ENCODE measurements at places on chromosomes 4 and X.

DNA sequence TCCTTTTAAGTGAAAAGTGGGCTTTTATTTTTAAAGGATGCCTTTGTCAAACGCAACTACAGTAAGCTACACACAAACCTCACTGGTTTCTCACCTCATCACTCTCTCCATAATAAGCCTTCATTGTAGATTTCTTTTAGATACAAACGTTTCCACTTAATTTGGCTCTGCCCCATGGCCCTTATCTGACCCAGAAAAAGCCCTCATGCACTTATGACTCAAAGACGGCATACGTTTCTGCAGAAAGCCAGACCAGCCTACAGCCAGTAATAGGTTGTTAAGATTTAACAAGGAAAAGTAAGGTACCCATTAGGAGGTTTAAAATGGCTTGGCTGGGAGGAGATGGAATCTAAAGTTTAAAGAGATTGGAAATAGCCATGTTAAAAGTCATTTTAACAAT, 914.6 kb upstream of the INTU start:
- no peak for DNase-seq

DNA sequence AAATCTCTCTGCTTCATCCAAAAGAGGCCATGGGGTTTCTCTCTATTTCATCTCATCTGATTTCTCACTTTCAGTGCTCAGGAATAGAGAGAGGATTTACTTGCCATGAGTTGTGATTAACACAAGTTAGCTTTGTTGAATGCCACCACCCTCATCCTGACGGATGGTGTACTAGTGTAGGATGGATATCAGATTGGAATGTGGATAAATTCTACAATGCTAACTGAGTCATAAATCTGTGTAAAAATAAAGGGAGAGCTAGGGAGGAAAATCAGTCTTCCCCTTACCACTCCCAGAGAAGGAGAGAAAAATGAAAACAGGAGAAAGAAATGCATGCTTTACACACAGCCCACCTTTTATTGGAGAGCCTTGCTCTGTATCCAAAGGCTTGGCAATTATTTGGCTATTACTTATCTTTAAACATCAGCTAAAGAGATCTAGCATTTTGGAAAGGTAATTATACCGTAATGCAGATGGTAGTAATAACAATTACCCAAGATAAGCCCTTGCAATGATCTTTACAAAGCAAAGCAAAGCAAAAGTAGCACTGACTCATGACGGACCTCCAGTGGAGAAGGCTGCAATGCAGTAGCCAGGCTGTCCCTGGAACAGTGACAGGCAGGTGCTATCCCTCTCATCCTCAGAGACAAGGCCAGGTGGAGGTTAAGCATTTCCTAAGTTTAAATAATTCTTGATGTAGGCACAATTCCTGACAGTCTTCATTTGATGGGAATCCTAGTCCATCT, 306.3 kb upstream of the PPARGC1A start:
- no peak for DNase-seq

DNA sequence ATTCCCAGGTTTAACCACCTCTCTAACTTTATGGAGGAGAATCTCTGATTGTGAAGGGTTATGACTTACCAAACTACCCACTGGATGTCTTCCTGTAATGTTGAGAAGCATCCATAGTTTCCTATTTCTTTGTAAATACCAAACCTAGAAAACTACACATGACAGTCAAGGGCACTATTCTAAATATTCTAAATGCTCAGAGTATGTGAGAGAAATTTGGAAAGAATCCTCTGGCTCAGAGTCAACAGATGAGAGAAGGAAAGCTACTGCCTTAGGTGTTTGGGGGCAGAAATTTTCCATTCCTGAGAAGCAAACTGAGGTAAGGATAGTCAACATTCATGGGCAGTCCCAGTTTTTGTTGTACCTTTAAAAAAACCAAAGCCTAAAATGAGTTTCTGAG, 155.8 kb downstream of the KCNIP4 start:
- no peak for DNase-seq

DNA sequence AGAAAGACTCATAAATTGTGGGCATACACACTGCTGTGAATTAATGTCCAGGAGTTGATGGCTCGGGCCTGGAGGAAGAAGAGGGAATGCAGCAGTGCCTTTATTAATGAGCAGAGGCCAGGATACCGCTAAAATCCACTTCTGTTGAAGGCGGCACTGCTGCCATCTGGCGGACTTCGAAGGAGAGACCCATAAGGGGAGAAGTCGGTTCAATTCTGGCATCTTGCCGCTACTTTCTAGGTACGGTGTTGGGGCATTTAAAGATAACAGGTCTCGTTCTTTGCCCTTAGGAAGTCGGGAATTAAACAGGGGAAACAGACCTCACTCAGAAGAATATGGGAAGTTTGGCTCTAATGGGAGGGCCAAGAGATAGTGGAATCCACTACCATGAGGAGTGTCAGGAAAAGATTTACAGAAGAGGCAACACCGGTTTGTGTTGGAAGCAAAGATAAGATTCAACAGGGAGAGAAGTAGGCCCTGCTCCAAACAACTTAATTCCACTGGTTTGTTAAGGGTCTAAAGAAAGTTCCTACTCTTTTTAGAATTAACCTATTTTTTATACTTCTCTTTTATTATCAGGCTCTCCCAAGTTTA, 133.6 kb upstream of the GIMD1 start:
- DNase-seq: peak; percentile 73

- no peak for DNase-seq
Observed at GRCh38 chr4:96675896-96676295, 836.0 kb downstream of the PDHA2 start.

GRCh38 chr4:180280076-180280475, 1963.1 kb upstream of the TENM3 start:
- DNase-seq: no peak

- no peak for DNase-seq
Observed at GRCh38 chr4:108483079-108483478, 137.3 kb upstream of the RPL34 start.

DNA sequence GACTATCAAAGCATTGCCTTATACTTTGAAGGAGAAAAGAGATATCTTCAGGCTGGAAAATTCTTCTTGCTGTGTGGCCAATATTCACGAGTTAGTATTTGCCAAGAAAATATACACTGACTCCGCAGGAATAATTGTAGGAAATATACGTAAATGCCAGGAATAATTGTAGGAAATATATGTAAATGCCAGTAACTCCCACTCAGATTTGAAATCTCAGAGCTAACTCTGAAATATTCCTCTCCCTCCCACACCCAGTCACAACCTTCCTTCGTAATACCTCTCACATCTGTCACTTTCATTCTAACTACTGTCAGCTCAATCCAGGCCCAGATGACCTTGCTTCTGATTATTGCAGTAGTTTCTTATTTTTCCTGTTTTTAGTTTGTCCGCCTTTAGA, 73.5 kb downstream of the WDR19 start:
- no peak for DNase-seq

DNA sequence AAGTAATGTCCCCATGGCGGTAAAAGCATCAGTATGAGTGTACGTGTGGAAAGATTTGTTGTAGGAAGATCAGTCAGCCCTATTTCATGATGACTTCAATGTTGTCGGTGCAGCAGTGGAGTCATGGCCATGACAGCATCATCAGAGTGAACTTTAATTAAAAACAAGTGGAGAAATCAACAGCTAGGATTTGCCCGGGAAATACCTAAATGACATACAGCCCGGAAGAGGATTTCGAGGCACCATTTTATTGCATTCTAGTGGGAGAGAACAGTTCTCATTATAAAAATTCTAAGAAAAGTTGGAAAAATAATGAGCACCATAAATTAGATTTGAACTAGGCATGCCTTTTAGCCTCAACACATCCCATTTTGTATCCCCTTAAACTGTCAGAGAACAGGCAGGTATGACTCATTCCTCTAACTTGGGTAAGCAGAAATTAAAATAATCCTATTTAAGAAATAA, 170.1 kb downstream of the SHROOM3 start:
- DNase-seq: no peak

- no peak for DNase-seq
Observed at GRCh38 chr4:145101091-145101490, 3.0 kb downstream of the ABCE1 start.

DNA sequence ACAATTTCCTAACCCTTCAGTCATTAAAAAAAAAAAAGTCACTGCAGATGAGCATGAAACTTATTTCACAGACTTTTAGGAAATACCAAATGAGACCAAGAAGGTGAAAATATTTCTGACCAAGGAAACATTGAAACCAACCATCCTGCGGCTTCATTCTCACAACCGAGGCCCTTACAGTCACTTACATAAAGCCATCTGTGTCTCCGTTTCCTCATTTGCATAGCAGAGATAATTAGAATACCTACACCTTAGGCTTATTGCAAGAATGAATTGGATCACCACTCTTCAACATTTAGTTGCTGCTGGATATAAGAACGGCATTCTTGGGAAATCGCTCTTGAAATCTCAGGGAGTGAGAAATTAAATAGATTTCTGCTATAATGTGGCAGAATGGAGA, 356.2 kb downstream of the HS3ST1 start:
- no peak for DNase-seq

DNA sequence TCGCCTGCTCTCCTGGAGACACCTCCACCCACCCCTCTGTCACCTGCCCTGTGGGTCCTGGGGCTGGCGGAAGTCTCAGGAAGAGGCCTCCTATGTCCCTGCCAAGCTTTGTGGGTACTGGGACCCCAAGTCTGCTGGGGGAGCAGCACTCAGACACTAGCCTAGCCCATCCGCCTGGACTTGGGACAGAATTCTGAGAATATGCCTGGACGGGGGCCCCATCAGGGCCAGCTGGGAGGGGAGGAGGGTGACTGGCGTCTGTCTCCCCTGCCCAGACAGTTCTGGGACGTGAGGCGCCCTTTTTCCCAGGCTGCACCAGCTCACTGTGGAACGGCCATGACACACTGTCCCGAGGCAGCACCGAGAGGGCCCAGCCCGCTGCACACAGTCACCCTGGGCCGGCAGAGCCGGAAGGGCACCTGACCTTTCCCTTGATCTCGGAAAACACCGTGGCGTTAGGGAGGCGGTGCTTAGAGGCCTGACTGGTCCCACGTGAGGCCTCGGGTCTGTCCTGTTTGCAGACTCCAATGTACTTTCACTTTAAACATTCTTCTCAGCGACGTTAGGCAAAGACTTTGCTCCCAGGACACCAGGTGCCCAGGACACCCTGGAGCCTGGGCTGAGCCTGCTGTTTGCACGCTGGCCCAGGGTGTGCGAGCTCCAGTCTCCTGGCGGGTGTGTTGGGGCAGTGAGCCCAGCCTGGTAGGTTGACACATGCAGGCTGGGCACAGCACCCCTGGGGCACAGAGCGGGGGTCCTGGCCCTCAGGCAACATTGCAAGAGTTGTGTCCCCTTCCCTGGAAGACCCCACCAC, 700 bp downstream of the SLC26A1 start:
- no peak for DNase-seq

GRCh38 chrX:21996872-21997455, 35.2 kb upstream of the PHEX start:
- no peak for DNase-seq

DNA sequence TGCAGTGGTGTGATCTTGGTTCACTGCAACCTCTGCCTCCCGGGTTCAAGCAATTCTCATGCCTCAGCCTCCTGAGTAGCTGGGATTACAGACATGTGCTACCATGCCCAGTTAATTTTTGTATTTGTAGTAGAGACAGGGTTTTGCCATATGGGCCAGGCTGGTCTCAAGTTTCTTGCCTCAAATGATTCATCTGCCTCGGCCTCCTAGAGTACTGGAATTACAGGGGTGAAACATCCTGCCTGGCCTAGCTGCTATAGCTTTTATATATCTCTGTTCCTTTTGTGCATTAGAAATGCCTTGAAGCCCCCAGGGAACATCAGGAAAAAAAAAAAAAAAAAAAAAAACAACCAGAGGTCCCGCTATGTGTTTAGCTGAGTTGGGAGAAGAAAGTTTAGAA, 34.8 kb downstream of the UBE2K start:
- no peak for DNase-seq

- DNase-seq: peak; percentile 71
Observed at GRCh38 chr4:80058740-80059139, 14.3 kb downstream of the ANTXR2 start.

GRCh38 chrX:107559506-107559905, 68.8 kb upstream of the PRPS1 start:
- no peak for DNase-seq

DNA sequence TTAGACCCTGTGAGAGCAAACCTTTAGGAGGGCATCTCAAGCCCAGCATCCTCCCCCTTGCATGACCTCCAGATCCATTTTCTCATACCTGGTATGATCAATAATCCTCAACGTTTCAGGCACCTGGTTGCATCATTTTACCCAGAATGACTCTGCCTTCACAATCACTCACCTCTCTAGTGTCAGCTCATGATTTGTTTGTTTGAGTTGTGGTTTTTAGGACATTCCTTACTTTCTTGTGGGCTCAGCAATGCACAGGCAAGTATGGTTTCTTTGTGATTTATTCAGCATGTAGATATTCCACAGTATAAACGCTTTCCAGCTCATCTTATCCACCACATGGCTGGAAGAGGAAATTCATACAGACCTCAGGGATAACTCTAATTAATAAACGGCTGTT, 93.6 kb upstream of the CPEB2 start:
- no peak for DNase-seq

GRCh38 chr4:176839656-176840055, 46.9 kb upstream of the VEGFC start:
- DNase-seq: no peak
